ENCODE measurements at places on chromosomes 7 and 10.

GRCh38 chr7:42381161-42381560 is 144.2 kb upstream of the GLI3 start:
- DNase-seq, result no peak

- DNase-seq, result no peak
Observed at GRCh38 chr10:91593834-91594233, 39.0 kb downstream of the PPP1R3C start.

- no peak for DNase-seq
Observed at GRCh38 chr7:158973941-158974785, 117.8 kb downstream of the DYNC2I1 start.

GRCh38 chr7:25314094-25314730 is 85.9 kb upstream of the NPVF start:
- no peak for DNase-seq

DNA sequence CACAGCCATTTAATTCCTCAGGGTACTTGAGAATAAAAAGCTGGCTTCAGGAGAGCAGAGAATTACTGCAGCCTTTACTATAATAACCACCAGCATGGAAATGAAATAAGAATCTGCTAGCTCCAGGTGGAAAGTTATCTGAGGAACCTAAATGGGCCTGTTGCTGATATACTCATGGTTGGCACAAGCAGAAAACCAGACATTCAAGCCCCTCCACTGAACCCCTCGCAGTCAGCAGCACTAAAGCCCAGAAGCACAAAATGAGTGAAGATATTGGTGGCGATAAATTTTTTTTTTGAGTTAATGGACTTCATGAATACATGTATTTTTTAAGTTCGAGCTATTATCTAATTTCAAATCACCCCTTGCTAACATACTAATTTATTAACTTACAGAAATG is 303.9 kb upstream of the NRP1 start:
- DNase-seq, result no peak
